Activated T-helper 9 cell treated with anti-CD3 and anti-CD28 coated beads, Interleukin-2, amount 50 U/mL, for 16 hours (primary cell): ENCODE measurements at places on chromosomes 11 and 22.

DNA sequence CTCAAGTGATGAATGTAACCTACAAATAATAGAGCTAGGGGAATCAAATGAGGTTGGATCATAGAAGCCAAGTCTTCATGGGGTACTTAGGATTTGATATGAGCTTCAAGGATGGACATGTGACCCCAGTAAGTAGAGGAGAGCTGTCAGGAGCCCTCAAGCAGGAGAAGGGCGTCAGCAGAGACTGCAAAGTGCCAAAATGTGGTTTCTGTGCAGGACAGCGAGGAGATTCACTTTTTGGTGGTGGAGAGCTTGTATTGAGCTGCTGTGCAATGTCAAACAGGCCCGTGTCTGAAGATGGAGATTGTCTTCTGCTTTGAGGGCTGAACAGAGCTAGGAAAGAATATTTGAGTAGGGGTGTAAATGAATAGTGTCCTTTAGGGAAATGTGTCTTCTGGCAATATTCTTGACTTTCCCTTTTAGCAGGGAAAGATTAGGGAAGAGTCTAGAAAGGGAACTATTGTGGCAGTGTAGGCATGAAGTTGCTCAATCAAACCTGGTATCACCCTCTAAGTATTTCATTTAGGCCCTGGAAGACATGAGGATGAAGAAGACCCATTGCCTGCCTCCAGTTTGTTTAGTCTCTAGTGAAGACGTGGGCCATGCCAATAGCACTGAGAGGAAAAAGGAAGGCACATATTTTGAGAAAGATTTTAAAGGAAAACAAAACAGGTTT, 31.2 kb upstream of the SORL1-AS1 start:
- no peak for DNase-seq

DNA sequence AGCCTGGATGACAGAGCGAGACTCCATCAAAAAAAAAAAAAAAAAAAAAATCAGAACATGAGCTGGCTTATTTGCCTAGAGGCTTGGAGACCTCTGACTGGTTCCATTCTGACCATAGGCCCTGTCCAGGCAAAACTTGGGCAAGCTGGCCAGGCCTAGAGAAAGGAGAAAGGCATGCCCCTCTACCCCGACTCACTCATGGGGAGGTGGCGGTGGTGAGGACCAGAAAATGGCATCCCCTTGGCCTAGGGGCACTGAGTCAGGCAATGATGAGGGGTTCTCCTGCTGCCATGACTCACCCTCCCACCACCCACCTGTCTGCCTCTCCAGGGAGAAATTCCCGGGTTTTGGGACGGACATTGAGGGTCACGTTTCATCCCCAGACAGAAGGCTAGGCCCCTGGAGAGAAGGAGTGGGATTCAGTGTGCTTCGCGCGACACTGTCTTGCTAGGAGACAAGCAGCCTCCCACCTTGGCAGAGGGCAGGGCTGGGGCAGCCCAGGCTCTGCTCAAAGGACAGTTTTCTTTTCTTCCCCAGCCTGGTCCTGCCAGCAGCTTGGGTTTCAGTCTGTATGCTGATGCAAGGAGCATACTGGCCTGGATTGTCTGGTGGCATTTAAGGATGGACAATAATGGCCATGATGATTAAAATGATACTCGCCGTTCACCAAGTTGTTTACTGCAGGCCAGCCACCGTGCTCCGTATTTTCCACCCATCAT, 17.2 kb downstream of the TOB2 start:
- DNase-seq = no peak

- DNase-seq = no peak
Observed at GRCh38 chr11:68315171-68315920, 3.0 kb downstream of the LRP5 start.

DNA sequence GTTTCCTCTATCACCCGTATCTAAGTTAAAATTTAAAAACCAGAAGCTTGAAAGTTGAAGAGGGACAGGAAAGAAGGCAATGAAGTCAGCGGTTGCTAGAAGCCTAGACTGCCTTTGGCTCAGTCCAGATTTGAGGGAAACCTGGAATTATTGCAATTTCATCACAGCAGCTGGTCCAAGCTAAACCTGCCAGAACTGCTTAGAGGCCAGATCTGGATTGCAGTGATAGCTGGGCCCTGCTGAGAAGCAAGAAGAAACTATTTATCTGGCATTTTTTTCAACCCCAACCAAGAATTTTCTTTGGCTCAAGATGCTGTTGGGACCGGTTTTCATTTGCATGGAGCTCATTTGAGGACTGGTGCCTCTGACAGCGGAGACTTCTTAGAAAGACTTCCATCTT, 121.5 kb upstream of the TEAD1 start:
- no peak for DNase-seq

- DNase-seq = no peak
Observed at GRCh38 chr11:66367561-66368312, 3.8 kb downstream of the SLC29A2 start.

DNA sequence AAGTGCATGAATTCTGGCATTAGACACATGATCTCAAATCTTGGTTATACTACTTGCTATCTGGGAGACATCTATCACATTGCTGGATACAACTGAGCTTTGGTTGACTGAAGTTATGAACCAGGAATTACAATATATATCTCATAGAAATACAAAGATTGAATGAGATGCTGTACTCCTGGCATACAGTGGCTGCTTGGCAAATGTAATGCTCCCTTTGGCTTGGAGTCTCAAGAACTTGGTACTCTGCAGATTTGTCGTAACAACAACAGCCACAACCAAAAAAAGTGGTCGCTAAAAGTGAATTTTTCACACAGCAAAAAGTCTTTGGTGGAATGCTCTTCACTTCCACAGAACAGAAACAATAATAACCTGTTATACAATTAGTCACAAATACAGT, 1082.6 kb downstream of the DLG2 start:
- no peak for DNase-seq

- DNase-seq = no peak
Observed at GRCh38 chr11:66851239-66851596, 5.6 kb upstream of the LRFN4 start.

DNA sequence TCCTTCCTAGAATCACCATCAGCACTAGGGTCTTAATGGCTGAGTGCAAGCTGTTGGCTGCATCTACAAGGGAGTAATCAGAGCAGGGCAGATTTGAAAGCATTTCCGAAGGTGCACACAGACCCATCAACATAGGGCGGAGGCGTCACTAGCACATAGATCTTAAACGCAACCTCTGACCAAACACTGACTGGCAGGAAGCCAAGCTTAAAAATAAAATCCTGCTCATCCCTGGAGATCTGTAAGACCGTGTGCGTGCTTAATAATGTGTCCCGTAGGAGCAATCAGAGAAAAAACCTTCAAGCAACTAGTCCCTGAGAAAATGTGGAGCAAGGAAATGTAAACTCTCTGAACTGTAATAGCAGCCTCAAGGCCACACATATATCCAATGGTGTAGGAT, 470.5 kb downstream of the ETS1 start:
- no peak for DNase-seq
